ENCODE measurements at places on chromosomes 13 and 19.
A peak's percentile ranks its signal among the peaks of the same experiment; 100 is the strongest.

DNA sequence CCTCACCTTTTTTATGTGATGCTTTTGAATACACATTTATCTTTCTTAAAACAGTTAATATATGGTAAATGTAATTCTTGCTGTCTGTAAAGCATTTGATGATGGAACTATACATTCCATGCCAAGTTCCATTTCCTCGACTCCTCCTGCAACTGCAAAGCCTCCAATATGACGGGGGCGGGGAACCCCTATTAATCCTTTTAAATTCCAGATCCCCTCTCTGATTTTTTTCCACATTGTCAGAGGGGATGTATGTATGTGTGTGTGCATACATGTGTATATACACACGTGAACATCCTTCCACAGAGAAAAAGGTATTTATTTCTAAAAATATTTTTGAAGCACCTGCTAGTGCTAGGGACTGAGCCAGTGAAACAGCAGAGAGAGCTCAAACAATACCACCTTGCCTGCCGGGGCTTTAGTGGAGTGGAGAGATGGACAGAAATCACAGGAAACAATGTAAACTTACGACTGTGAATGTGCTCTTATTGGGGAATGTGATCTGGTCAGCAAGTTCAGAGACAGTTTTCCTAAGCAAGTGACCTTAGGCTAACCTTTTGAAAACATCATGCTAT is 25.3 kb upstream of the MAB21L1 start:
- DNase-seq, result no peak

DNA sequence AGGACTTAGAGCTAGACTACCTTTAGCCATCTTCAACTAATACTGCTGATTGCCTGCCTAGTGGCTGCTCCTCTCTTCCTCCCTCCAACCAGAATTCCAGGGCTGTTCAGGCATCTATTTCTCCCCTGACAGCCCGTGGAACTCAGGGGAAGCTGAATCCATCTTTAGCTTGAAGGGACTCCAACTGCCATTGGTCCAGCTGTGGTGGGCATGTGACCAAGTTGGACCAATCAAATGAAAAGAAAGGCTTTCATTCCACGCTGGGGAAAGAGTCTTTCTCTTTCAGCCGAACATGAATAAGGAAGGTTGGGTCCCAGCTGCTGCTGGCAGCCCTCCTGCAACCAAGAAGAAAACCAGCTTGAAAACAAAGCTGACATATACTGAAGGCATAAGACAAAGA is 168.5 kb upstream of the OBI1 start:
- DNase-seq, result no peak

- no peak for DNase-seq
Measured at GRCh38 chr13:26964278-26965250, 204.0 kb upstream of the GPR12 start.

GRCh38 chr13:48976576-48977285 is 1.0 kb downstream of the FNDC3A start:
- peak; percentile 85 for DNase-seq

Data from mucosa of gallbladder (tissue), 1 donor.